Left hindlimb (tissue), 1 donor: ENCODE measurements at places on chromosomes 2 and 18.
A peak's percentile ranks its signal among the peaks of the same experiment; 100 is the strongest.

DNA sequence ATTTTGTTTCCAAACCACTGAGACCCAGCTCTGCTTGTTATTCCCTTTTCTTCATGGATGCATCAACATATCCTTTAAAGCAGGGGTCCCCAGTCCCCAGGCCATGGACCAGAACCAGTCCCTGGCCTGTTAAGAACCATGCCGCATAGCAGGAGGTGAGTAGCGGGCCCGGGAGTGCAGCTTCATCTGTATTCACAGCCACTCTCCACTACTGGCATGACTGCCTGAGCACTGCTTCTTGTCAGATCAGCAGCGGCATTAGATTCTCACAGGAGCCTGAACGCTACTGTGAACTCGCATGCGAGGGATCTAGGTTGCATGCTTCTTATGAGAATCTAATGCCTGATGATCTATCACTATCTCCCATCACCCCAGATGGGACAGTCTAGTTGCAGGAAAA lies 1.6 kb upstream of the POLI start:
- no peak for DNase-seq

- DNase-seq, result no peak
Measured at GRCh38 chr2:229141424-229142025, 129.6 kb downstream of the PID1 start.

- no peak for DNase-seq
Measured at GRCh38 chr2:20649576-20649975, 1.3 kb downstream of the HS1BP3 start.

DNA sequence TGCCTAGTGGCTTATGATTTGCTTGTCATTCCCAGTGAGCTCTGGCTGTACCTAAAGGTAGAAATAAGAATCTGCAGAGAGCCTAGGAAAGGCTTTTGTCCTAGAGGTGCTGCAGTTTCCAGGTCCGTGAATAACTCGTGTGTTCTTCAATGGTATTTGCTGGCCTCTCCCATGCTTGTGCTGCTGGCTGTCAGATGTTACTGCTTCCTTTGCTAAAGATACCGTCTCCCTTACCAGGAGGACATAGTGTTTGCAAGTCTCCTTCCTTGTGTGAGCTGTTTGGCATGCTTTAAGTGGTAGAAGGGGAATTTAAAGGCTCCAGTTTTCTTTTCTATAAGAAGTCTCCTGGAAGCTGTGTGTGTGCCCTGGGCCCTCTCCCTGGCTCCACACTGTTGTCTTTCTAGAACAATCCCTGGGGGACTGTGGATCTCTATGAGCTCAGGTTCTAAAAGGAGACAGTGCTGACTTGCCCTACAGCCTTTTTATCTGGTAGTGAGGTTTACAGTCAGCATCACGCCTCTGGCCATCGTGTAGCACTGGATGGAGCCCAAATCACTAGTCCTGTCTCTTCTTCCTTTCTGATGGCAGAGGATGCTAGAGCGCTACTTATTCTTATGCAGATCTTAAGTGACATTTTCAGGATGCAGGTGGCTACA lies 65.8 kb downstream of the RNF144A start:
- no peak for DNase-seq

DNA sequence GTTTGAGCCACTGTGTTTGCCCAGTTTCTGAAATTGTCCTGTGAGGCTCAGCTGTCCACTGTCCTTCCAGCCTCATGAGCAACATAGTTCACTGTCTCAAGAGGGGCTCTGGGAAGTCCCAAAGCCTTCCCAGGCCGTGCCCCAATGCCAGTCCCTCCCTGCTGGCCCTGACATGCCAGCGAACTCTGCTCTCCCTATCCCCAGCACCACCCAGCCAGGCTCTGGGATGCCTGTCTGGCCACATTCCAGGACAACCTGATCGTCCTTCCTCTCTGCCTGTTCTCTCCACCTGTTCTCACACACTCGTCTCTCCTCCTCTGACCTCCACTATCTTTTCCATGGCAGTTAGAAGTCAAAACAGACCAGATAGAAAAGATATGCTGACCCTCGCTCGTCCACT lies 278.0 kb upstream of the ID2 start:
- DNase-seq, result no peak

DNA sequence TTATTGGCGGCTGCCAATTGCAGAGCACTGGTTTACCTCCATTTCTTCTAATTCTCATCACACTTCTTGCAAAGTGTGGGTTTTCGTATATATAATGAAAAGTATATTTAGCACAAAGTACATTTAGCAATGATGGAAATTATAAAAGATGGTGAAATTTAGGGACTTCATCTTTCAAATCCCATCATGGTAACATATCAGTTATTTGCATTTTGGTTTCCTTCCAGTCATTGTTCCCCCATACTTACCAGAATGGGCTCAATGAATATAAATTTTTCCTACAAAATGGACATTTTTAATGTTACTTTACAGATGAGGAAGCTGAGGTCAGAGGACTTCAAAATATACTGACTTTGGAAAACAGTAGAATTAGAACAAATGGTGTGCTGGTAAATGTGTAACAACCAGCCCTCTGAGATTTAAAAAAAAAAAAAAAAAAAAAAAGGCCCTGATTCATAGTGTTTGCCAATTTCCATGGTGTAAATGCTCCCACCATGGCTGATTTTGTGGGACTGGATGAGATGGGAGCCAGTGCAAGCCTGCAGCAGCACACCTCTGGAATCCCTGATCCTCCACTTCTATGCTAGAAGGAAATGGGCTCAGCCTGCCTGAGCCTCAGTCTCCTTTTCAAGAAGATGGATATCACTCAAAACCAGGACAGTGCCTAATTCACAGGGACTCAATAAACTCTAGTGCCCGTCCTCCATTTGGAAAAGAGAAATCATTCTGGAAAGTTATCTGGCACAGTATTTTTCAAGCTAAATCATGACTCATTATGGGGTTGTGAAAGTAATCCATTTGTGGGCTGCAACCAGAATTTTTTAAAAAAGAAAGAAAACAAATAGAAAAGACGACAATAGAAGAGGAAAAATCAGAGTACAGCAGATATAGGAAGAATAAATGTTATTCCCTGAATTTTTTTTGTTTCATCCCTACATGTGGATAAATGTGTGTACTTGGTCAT lies 34.0 kb downstream of the LBH start:
- DNase-seq, result no peak

DNA sequence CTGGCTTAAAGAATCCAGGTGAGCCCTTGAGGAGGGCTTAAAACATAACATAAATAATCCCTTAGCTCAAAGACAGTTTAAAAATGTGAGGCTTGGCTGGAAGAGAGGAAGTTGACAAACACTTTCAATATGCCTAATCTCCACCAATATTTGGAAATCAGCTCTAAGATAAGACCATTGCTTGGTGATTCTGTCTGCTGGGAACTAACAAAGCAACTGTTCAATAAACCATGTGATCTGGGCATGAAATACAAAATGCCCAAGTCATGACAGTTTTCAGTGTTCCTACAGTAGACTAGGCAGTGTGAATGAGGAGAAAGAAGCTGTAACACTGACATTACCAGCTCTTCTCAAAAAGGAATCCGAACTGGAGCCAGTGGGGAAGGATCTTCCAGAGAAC lies 10.7 kb downstream of the MFF start:
- no peak for DNase-seq

GRCh38 chr18:55588111-55588869 lies at the start of gene TCF4:
TSS of gene TCF4 (minus strand) at chr18:55588192. CDS start at chr18:55587116, 1,076 bp downstream.
- peak; percentile 87 for DNase-seq

- no peak for DNase-seq
Measured at GRCh38 chr18:4705894-4706293, 250.8 kb upstream of the DLGAP1 start.

- DNase-seq, result no peak
Measured at GRCh38 chr2:116810071-116810470, 1004.4 kb upstream of the DDX18 start.

DNA sequence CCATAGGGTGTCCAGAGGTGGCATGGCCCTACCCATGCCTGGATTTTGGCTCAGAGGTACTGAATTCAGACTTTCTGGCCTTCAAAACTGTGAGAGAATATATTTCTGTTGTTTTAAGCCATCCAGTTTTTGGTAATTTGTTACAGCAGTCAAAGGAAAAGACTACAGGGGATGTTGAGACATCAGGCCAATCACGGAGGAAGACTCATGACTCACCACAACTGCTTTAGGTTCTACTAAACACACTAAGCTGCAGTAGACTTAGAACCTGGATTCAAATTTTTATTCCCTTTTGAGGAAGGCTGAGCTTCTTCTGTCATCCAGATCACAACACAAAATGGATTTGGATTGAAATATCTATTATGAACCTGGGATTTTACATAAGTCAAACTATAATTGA lies 12.0 kb upstream of the C2orf66 start:
- no peak for DNase-seq

DNA sequence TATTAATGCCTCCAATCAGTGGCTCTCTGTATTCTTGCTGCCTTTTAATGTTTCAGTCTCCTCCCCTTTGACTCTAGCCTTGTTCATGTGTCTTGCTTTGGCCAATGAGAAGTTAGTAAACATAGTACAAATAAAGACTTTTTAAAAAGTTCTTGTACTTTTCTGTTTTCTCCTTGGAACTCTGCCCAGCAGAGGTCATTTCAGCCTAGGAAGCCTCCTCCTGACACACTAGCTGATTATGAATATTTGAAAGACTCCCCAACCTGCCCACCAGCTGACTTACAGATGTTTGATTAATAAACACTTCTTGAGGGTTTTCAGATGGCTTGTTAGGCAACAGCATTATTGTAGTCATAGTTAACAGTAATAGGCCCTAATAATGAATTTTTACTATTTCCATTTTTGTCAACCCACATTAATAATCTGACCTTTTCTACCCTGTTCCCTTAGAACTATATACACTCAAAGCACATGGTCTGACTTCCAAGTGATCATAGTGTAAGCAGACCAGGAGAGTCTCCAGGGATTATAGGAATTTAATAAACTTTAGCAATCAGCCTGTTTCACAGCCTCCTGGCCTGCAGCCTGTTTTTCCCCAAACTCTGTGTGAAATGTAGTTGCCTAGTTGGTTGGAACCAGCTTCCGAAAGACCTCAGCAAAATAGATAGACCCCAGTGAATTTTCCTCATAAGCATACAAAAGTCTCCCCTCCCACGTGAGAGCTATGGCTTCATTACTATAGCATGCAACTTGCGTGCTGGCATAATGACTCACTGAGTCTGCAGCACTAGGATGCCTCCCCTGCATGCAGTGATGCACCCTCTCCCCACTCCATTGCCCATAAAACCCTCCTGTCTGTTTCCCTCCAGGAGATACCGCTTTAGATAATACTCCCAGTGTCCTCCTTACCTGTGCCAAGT lies 670.7 kb upstream of the ZNF804A start:
- DNase-seq, result no peak

- no peak for DNase-seq
Measured at GRCh38 chr2:214574084-214574781, 163.4 kb downstream of the VWC2L start.

DNA sequence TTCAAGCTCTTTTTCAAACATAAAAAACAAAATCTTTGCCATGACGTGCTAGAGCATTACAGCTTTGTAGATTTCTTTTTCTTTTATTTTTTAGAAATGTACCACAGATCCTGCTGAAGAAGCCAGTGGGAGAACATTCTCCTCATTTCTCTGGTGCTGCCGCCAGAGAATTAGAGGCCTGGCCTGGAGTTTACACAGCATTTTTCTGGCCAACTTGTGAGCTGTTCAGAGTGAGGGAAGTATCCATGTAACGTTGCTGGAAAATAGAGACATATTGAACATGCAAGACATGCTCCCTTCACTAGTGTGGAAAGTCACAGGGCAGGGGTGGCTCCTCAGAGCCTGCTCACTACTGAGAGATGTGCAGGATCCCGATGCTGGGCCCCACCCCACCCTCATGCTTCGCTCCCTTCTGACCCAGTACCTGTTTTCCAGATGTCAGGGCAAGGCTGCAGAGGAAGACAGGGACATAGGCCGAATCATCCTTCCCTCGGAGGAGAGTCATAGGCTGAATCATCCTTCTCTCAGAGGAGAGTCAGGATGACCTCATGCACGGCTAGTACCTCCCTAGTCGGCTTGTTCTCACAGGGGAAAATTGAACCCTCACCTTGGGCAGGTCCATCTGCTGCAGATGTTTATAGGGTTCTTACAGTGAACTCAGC lies 298.5 kb downstream of the INSIG2 start:
- DNase-seq, result no peak

GRCh38 chr2:61769093-61769675 lies 84.7 kb downstream of the FAM161A start:
- no peak for DNase-seq

DNA sequence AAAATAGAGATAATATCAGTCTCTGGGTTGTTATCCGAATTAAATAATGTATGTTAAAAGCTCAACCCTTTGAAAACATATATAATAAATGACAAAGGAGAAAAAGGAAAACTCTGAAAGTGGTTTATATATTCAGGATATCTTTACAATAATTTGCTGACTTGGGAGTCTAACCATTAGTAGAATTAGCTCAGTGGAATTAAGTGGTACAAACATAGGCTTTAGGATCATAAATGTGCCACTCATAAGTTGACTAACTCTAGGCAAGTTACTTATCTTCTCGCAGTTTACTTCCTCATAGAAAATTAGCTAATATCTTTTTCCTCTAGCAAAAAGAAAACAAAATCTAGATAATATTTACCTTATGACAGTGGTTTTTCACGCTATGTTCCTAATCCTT lies 44.6 kb downstream of the HEATR5B start:
- DNase-seq, result no peak

GRCh38 chr18:50194631-50195532 lies at the start of gene MYO5B:
TSS of gene MYO5B (minus strand) at chr18:50195147. CDS start at chr18:50194793, 354 bp downstream.
- peak; percentile 58 for DNase-seq

DNA sequence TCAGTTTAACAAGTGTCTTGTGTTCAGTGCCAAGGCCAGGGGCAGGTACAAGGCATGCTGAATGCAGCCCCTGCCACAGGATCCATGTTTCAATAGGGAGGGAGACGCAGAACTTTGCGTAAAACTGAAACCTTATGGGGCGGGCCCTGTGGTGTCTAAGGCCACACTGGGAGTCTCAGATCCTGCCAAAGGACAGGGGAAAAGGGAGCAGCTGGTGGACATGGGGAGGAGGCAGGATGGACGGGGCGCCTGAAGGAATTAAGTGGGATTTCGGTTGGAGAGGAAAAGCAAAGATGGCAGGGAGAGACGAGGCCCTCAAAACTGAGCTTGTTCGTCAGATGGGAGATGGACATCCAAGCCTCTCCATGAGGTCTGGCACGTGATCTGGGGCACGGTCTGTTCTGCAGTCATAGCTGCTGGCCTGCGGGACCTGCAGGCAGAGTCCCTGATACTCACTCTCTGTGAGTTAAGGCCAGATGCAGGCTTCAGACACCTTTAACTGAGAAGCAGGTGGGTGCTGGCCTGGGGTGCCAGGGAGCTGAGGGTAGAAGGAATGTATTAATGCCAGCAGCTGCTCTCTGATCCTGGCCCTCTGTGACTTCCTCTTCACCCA lies 48.8 kb downstream of the TCF7L1 start:
- no peak for DNase-seq
